ENCODE measurements at places on chromosomes 6 and 20.

- DNase-seq = no peak
These were observed 29.1 kb downstream of the SHLD1 start for GRCh38 chr20:5779071-5779900.

DNA sequence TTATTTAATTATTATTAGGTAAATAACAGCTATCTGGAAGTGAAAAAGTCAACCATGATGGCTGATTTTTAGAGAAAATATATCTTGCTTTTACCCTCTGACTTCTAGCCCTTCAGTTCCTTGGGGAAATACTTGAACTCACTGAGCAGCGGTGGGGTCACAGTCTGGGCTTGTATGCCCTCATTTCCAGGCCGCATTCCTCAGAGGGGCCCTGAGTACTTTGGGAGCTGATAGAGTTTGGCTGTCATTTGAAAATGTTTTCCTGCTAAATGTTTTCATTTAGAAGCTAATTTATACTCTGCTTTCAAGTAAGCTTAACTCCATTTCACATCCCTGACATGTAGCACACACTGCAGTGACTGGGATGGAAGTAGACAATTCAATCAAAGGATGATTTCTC, 1028.5 kb downstream of the KIF16B start:
- DNase-seq = no peak

- no peak for DNase-seq
These were observed 72.5 kb downstream of the DLGAP4 start for GRCh38 chr20:36378686-36379085.

- peak; percentile 52 for DNase-seq
These were observed 95.4 kb downstream of the TMEM170B start for GRCh38 chr6:11632795-11633511.

DNA sequence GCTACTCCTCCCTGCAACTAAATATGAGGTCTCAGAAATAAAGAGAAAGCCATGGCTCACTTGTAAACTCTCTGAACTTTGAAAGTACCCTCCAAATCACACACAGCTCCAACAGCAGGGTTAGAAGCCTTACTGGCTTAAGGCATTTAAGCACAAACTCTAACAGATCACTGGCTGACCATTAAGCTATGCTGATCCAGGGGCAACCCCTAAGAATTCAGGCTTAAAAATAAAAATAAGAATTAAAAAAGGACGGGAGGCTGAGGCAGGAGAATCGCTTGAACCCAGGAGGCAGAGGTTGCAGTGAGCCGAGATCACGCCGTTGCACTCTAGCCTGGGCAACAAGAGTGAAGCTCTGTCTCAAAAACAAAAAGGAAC, 21.8 kb downstream of the HLA-E start:
- no peak for DNase-seq

DNA sequence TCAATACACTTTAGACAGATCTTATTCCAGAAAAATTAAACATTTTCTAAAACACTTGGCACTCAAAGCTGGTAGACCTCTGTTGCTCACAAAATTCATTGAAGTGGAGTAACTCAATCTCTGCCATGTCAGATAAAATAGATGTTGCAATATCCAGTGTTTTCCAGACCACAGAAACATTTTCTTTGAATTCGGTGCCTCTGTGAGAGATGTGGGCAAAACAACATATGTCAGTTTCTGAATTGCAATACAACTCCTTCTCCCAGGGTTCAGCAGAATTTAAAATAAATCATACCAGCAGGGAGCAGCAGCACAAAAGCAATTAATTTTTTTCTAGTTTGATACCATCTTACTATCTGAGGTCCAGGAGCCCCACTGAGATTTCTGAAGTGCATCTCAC, 11.3 kb upstream of the PKHD1 start:
- DNase-seq = no peak

Measured in fibroblast of skin of abdomen (primary cell).